Uterus (tissue), 4 donors: ENCODE measurements at places on chromosomes 12 and 14.
A peak's percentile ranks its signal among the peaks of the same experiment; 100 is the strongest.

DNA sequence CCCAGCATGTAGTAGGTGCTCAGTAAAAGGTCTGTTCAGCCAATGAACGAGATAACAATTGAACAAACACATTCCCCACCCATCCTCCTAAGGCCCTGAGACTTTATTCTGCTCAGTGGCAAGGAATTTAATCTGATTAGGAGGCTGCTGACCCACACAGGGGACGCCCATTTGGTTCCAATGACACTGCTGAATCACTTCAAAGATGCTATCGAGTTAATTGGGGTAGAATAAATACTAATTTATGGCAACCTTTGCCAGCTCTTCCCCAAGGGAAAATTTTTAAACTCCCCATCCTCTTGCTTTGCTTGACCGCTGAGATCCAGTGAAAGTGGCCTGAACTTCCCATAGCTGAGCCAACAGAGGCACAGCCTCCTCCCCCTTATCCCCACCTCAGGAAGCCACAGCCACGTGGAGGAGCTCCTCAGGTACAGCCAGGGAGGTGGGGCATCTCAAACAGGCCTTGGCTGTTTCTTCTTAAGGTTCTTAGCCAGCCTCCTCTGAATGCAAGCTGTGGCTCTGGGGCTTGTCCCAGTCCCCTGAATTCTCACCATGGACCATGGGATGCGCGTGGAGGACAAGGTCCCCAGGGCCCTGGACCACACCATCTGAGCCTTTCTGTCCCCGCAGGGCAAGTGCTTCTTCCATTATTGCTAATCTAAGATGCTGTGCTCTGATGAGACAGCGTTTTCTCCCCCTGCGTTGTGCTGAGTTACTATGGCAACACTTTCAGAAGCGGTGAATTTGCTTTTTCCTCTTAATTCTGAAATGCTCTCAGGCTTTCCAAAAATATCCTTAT, 26.7 kb downstream of the C14orf132 start:
- H3K36me3 ChIP-seq: no peaks in the 10 kb centered on the region
- no peaks in the 10 kb centered on the region for H3K27me3 ChIP-seq
- no peak for DNase-seq
- no peak overlapping the region for H3K27ac ChIP-seq
- H3K4me1 ChIP-seq: no peaks in the 10 kb centered on the region

- no peak overlapping the region for H3K4me3 ChIP-seq
- H3K27ac ChIP-seq: no peak overlapping the region
- H3K36me3 ChIP-seq: no peaks in the 10 kb centered on the region
- no peak for DNase-seq
Observed at GRCh38 chr14:100443603-100444002, 120.5 kb downstream of the SLC25A47 start.

DNA sequence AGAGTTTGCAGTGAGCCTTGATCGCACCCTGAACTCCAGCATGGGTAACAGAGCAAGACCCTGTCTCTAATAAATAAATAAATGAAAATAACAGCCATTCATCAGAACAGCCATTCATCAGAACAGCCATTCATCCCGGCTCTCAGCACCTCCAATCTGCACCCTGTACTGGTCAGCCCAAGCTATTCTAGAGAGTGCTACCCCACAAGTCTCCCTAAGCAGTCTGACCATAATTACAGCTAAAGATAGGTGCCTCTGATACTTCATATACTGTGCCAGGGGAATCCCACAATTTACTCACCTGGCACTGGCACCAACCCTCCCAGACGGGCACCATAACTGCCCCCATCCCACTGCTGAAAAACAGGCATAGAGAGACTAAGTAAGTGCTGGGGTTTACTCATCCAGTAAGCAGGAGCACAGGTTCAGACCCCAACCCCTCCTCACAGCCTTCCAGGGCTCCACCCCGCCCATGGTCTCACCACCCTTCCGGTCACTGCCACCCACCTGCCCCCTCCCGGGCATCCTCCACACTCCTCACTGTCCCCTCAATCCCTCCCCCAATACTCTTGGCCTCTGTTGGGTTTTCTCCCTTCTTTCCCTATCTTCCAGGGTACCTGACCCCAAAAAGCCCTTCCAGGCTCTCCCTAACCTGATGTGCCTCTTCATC, 15.2 kb upstream of the EIF5 start:
- H3K27ac ChIP-seq: no peak overlapping the region
- H3K4me1 ChIP-seq: no peaks in the 10 kb centered on the region
- no peak overlapping the region for H3K4me3 ChIP-seq
- no peaks in the 10 kb centered on the region for H3K36me3 ChIP-seq
- no peaks in the 10 kb centered on the region for H3K27me3 ChIP-seq
- DNase-seq: no peak

- H3K4me1 ChIP-seq: no peaks in the 10 kb centered on the region
- no peaks in the 10 kb centered on the region for H3K27me3 ChIP-seq
- H3K4me3 ChIP-seq: no peak overlapping the region
- H3K27ac ChIP-seq: no peak overlapping the region
- no peaks in the 10 kb centered on the region for H3K36me3 ChIP-seq
- no peak for DNase-seq
Observed at GRCh38 chr12:26554332-26554731, 278.7 kb downstream of the ITPR2 start.

GRCh38 chr12:53664936-53665335, 10.9 kb downstream of the ATP5MC2 start:
- no peak for DNase-seq
- peaks cover 3% of the 10 kb centered on the region for H3K4me1 ChIP-seq

- no peaks in the 10 kb centered on the region for H3K27me3 ChIP-seq
- no peak overlapping the region for H3K4me3 ChIP-seq
- no peak overlapping the region for H3K27ac ChIP-seq
Observed at GRCh38 chr14:46147452-46147851, 504.1 kb downstream of the RPL10L start.

DNA sequence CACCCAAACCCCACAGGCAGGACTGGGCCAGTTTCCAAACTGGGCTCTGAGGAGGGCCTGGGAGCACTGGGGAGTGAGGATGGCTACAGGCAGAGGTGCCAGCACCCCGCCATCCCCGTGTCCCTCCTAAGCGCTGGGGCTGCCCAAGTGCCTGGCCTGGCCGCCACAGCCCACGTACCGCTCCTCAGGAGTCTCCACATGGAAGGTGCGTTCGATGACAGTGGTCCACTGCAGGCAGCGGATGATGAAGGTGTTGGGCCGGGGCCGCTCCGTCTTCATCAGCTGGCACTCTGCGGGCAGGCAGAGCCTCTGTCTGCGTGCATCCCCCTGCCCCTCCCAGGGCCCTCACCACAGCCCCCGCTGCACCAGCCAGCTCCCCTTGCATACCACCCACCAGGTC, 19.1 kb downstream of the AKT1 start:
- no peaks in the 10 kb centered on the region for H3K36me3 ChIP-seq
- H3K27ac ChIP-seq: no peak overlapping the region
- DNase-seq: no peak
- H3K27me3 ChIP-seq: no peaks in the 10 kb centered on the region

DNA sequence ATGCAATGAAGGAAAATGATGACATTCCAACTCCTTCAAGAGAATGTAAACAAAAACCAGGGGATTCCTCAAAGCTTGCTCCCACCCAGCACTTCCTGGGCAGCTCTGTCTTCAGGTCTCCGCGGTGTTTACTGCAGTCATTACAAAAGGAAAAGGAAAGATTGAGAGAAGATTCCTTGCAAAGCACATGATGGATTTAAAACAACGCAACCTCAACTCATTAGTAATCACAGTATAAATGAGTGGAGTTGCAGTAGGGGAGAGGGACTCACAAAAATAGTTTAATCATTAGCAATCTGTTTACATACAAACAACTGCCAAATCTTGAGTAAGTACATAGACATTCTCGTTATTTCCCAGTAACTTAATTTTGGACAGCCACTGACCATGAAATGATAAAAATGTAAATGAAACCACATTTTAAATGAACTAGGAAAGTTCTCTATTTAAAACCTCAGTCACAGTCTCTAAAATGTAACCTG, 49.7 kb upstream of the OVCH1 start:
- DNase-seq: no peak
- H3K27ac ChIP-seq: peak overlapping the region; percentile 43
- H3K36me3 ChIP-seq: no peaks in the 10 kb centered on the region
- no peak overlapping the region for H3K4me3 ChIP-seq
- no peaks in the 10 kb centered on the region for H3K27me3 ChIP-seq

DNA sequence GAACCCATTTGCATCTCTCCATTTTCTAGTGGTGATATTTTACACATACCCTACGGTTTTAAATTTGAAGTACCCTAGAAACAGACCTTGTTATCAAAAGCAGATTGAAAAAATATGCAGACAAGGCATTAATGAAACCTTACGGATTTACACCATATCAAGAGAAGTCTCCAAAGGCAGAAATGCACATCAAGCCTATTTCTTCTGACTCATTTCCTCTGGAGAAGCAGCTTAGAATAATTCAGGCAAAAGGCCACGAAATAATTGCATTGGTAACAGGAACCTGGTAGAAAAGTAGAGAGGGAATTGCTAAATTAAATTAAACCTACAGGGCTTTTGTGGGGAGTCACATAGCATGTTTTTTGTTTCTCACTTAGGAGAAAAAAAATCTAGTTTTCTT, 34.7 kb downstream of the KICS2 start:
- no peaks in the 10 kb centered on the region for H3K27me3 ChIP-seq
- no peaks in the 10 kb centered on the region for H3K4me1 ChIP-seq
- H3K36me3 ChIP-seq: no peaks in the 10 kb centered on the region
- no peak overlapping the region for H3K27ac ChIP-seq

GRCh38 chr12:45586486-45586885, 143.0 kb upstream of the ARID2 start:
- H3K27ac ChIP-seq: no peak overlapping the region
- H3K36me3 ChIP-seq: no peaks in the 10 kb centered on the region
- no peak for DNase-seq
- no peaks in the 10 kb centered on the region for H3K27me3 ChIP-seq
- no peak overlapping the region for H3K4me3 ChIP-seq
